ENCODE measurements at places on chromosomes 12 and 14.
A peak's percentile ranks its signal among the peaks of the same experiment; 100 is the strongest.

- no peak for DNase-seq
These were observed 96.0 kb downstream of the SRGAP1 start for GRCh38 chr12:63940310-63941005.

- no peak for DNase-seq
These were observed at the start of gene PIK3C2G for GRCh38 chr12:18261273-18261672. PIK3C2G (plus strand) TSS chr12:18261518; CDS start chr12:18282082, 20,564 bp downstream.

- no peak for DNase-seq
These were observed 3.2 kb downstream of the SPTLC2 start for GRCh38 chr14:77613201-77613600.

GRCh38 chr14:61254808-61255526, 26.2 kb downstream of the TMEM30B start:
- DNase-seq: no peak

GRCh38 chr12:56998316-56998715, 8.0 kb downstream of the ZBTB39 start:
- DNase-seq: no peak

DNA sequence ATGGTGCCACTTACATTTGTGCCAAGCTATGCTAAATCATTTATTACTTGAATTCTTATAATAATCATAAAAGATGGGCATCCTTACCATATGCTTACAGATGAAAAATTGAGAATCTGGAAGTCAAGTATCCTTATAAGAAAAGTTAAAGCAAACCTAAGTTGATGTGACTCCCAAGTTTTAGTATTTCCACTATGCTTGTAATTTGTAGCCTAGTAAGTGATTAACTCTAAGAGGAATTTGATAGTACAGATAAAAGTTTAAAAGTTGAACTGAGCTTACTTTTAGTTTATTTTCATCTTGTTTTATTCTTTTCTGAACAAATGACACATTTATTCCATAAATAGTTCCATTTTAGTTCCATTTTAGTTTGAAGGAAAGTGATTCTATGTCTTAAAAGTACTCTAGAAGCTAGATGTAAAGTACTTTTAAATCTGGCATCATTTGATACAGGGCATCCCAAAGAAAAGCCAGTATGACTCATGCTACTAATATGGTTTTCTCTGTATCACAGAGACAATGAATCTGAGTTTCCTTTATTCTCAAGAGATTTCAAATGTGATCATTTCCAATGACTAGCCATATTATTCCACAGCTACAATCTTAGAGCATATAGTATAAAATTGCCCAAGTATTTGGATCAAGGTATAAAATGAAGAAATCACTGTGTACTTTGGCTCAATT, 596.0 kb downstream of the SLC16A7 start:
- no peak for DNase-seq

- no peak for DNase-seq
These were observed 2.6 kb upstream of the EVL start for GRCh38 chr14:100062590-100062989.

DNA sequence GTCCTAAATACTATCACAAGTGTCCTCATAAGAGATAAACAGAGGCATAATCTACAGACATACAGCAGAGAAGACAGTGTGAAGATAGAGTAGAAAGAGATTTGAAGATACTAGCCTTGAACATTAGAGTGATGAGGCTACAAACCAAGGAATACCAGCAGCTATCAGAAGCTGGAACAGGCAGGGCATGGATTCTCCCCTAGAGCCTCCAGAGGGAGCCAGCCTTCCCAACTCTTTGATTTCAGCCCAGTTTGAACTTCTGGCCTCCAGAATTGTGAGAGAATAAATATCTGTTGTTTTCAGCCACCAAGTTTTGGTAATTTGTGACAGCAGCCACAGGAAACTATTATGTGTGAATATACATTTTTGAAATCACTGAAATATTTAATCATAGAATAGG, 47.2 kb downstream of the CCDC91 start:
- DNase-seq: peak; percentile 11

DNA sequence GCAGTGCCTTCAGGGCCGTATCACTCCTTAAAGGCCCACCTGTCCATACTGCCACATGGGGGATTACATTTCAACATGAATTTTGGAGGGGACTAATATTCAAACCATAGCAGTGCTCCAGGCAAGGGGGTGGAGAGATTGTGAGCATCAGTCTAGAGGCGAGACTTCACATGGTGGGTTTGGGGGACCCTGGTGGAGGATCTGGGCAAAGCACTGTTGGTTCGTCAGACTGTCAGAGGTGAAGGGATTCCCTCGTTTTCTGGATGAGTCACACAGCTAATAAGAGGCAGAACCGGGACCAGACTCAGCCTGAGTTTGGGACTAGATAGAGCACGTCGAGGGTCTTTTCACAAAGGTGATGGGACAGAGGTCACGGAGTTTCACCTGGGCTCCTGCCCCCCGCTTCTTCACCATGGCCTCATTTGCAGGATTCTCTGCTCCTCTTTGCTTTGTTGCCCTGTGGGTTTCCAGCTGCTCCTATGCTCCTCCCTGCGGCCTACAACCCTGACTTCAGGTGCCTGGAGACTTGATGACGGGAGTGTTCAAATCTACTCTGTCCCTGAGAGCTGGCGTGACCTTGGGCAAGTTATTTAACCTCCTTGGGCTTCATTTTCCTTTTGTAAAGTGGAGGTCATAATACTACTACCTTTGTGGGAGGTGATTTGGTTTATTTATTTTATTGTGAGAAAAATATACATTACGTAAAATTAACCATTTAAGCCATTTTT, 41.5 kb downstream of the TEAD4 start:
- DNase-seq: peak; percentile 51

GRCh38 chr12:22687361-22688076, 62.5 kb downstream of the ETNK1 start:
- no peak for DNase-seq

GRCh38 chr12:5345534-5345933, 86.4 kb upstream of the NTF3 start:
- no peak for DNase-seq

GRCh38 chr14:63454863-63455622, 88.1 kb downstream of the PPP2R5E start:
- no peak for DNase-seq

DNA sequence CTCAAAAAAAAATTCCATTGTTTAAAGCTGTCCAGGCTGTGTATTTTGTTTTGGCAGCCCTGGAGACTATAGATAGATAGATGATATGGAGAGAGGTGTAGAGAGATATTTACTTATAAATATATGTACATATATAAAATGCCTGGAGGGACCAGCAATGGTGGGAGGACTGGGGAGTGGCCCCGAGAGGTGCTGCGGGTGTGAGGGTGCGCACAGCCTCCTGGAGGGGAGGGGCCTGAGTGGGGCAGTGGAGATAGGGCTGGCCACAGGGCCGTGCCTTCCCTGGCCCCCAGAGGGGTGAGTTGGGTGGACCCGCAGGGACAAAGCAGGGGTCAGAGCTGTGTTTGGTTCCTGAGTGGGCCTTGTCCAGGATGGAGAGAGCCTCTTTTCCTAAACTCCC, 6.5 kb downstream of the ADSS1 start:
- DNase-seq: no peak

- DNase-seq: peak; percentile 80
These were observed 28.8 kb downstream of the SPRING1 start for GRCh38 chr12:116708826-116709756.

GRCh38 chr14:105197211-105197641, 16.1 kb upstream of the NUDT14 start:
- DNase-seq: no peak

DNA sequence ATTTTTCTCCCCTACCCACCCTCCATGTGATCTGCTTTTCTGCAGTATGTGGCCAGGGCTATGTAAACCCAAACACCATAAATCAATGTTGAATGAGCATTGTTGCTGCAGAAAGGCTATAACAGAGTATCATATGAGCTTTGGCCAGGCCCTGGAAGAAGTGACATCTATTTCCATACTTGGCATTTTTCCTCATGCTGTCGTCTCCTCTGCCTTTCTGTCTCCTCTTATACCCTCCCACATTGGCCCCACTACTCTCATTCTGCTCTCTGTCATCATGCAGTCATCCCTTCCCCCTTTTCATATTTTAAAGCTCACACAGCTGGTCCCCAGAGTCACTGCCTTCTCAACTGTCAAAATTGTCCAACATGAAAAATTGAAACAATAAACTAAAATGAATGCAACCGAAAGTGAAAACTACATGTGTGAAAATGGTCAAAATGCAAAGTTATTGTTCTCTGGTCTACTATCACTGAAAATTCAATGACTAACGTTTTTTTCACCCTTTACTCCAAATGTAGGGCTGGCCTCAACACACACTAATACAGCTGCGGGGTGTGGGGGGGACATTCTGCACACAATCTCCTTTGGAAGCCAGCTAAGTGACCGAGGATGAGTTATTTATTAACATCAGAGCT, 290.7 kb upstream of the TMPO start:
- DNase-seq: no peak

DNA sequence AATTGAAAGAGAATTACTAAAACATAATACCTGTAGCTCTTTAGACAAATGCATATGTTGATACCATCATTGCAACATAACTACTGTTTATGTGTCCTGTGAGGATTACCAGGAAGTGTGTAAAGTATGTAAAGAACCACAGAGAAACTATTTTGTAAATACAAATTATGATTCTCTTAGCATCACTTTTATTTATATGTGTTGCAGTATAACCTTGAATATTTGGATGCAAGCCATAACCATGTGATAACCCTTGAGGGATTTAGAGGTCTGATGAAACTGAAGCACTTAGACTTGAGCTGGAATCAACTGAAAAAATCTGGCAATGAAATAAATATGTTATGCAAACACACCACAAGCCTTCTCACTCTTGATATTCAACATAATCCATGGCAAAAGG, 77.5 kb downstream of the LRRC9 start:
- no peak for DNase-seq

DNA sequence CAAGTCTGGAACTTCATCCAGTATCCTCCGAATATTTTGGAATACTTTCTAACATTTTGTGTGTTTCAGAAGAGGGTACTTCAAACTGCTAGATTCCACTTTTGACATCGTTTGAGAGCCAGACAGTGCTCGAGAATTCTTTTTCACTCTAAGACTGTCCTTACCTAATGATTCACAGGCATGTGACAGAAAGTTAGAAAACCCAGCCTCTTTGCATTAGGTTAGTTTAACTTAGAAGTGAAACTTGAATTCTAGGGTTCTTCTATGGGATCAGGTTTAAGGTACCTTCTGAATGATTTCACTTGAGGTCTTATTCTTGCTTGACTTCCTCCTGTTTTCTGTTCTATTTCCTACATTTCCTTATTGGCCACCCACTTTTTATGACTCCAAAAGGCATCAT, 431.8 kb downstream of the SLC6A15 start:
- no peak for DNase-seq

GRCh38 chr12:66321435-66321834, 19.1 kb downstream of the HELB start:
- no peak for DNase-seq

- DNase-seq: no peak
These were observed 441.1 kb upstream of the TMPO start for GRCh38 chr12:98074286-98074685.

- DNase-seq: no peak
These were observed 90.9 kb upstream of the DCN start for GRCh38 chr12:91273560-91273959.

- no peak for DNase-seq
These were observed 467.3 kb downstream of the NRXN3 start for GRCh38 chr14:78637489-78637888.

- DNase-seq: no peak
These were observed 2.2 kb upstream of the CSAD start for GRCh38 chr12:53182903-53183302.

- DNase-seq: no peak
These were observed 3.4 kb upstream of the FAM177A1 start for GRCh38 chr14:35042632-35043031.

- no peak for DNase-seq
These were observed 65.4 kb upstream of the TBPL2 start for GRCh38 chr14:55505846-55506245.

DNA sequence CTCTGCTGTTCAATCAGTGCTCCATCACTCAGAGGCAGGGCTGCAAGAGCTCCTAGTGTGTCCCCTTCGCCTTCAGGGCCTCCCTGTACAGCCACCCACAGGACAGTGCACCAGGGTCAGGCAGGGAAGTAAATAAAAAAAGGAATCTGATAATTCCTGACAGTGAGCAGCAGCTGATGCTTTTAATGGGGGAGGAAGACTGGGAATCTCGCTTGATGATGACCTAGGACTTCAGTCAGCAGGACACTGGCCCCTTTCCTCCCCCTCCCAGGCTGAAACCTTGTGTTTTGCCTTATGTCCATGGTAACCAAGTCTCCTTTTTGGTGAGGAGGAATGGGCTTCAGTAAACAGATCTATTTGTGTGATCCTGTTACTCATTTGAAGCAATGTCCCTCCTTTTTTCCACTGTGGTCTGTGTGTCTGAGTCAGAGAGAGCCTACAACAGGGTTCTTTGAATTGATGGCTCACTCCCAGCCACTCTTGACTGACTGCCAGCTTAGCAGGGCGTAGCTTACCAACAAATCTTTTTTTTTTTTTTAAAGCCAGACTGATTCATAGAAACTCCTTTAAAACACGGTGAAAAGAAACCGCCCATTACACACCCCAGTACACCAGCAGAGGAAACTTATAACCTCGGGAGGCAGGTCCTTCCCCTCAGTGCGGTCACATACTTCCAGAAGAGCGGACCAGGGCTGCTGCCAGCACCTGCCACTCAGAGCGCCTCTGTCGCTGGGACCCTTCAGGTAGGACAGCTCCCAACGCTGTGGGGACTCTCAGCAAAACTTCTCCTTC, at the start of gene EMP1:
EMP1 (plus strand) TSS at position 597 of the 792 bp plus-strand sequence. CDS start 14,785 bp downstream, outside the sequence.
- no peak for DNase-seq

GRCh38 chr14:65753061-65753460, 340.5 kb downstream of the FUT8 start:
- no peak for DNase-seq

GRCh38 chr12:22709292-22709691, 84.3 kb downstream of the ETNK1 start:
- no peak for DNase-seq

- peak; percentile 71 for DNase-seq
These were observed 1.8 kb downstream of the ELK3 start for GRCh38 chr12:96195845-96196451.

GRCh38 chr14:30957813-30958370, 67.6 kb upstream of the AP4S1 start:
- no peak for DNase-seq

GRCh38 chr12:110015132-110015531, 15.9 kb downstream of the ANKRD13A start:
- DNase-seq: no peak

DNA sequence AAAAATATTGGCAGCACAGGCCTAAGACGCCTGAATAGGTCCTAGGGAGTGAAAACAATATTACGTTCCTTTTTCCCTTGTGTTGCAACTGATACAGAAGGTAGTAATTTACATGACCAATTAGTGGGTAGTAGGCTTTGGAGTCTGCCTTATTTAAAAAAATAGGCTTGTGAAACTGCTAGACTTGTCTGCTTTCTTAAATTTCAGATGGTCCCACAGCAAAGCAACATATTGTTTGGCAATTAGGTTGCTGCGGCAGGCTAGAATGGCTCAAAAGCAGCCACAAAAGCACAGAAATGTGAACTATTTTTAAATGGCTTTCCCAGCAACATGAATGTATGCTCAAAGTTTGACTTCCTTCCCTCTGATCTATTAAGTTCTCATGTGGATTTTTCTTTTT, 211.9 kb downstream of the TTC8 start:
- DNase-seq: no peak

- DNase-seq: no peak
These were observed 59.8 kb upstream of the C14orf180 start for GRCh38 chr14:104519721-104520120.
